ENCODE measurements at places on chromosomes 2 and 18. TPM values are rescaled to one million over a fixed set of nuclear protein-coding genes. Genes with fewer than 3 reads are reported as not detected.

DLX2 gene
- not detected for total RNA-seq

RND3 gene
- total RNA-seq: 26.9 TPM

EGR4 gene
- total RNA-seq: not detected

OTOF gene
- not detected for total RNA-seq

TLX2 gene
- total RNA-seq: not detected

CASP8 gene
- total RNA-seq: 3.7 TPM

FAM228A gene
- total RNA-seq: 0.11 TPM

ALKAL2 gene
- total RNA-seq: 1.1 TPM

L3MBTL4 gene
- 3.5 TPM for total RNA-seq

FAM124B gene
- total RNA-seq: 1.1 TPM

GRCh38 chr2:65026704-65027464 is 29.3 kb upstream of the CEP68 start:
- no peak for DNase-seq

DNA sequence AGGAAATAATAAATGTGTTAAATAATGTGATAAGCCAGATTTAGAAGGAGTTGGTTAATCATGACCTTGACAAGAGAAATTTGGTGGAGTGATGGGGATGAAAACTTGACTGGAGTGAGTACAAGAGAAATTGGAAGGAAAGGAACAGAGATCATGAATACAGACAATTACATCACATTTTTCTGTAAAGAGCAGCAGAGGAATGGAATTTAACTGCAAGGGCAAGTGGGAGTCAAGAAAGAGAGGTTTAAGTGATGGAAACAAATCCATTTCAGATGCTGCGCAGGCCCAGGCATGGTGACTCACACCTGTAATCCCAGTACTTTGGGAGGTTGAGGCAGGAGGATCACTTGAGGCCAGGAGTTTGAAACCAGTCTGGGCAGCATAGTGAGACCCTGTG is 46.7 kb downstream of the ICA1L start:
- no peak for DNase-seq

DNA sequence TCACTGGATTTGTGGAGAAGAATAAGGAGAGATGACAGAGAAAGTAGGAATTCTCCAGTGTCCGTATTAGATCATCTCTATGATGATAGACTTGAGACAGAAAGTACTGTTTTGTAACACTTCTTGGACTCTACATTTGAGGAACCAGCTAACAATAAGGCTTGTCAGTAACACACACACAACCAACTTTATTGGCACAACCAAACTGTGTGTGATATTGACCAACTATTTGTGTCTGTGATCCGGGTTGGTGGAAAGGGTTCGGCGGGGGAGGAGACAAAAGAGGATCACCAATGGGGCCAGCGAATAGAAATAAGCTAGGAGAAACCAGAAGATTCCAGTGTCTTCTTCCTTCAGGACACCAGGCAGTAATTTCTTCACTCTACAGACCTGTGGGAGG is 79.8 kb downstream of the MARCHF4 start:
- DNase-seq: no peak

DNA sequence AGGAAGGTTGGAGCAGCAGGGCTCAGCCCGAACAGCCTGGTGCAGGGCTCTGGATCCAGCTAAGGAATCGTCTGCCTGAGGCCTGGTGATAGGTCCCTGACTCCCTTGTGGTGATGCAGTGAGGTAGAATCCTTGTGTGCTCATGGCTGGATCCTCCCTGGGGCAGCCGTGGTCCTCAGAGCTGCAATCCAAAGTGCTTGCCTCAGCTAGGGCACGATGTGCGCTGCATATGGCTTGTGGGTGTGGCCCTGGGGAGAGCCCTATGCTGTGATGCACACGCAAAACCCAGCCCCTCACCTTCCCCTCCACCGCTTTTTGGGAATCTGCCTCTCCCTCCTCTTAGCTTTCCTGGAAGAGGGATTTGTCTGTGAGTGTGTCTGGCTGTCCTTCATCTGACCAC is 142.2 kb downstream of the DYSF start:
- no peak for DNase-seq

DNA sequence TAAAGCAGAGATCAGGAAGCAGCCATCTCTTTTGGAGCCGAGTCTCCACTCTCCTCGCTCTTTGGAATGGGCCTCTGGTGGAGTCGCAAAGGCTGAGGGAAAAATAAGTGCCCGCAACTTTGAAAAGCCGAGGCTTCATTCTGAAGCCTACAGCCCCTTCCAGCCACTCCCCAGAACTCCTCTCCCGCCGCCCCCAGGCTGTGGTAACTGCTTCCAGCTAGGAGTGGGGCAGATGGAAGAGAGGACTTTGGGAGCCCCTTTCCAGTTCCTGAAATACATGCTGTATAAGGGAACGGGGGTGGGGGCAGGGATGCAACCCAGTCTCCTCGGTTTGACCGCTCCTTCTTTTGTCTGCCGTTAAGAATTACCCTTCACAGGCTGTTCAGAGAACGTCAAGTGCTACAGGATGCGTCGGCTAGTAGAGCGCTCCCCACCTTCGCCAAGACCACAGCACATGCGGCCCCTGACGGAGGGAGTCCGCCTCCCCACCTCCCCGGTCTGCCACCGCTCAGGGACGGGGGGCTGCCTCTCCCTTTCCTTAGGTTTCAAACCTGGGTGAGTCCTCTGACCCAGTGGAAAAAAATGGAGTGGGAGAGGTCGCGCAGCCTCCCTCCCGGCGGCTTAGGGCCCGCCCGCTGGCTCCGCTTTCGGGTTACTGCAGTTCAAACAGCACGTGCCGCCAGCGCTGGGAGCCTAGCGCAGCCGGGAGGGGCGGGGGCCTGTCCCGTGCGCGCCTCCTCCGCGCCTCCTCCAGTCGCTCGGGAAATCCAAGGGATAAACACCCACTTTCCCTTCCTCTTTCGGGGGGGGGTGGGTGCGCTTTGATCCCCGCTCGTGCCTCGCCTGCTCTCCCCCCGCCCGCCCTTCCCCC is 4.9 kb downstream of the CYP26B1 start:
- peak; percentile 81 for DNase-seq

GRCh38 chr2:29920631-29921559 is 491 bp downstream of the ALK start:
- DNase-seq: no peak

GRCh38 chr18:8707556-8708300 is 2.4 kb downstream of the MTCL1 start:
- no peak for DNase-seq

- DNase-seq: no peak
Measured at GRCh38 chr18:12599543-12599942, 58.4 kb downstream of the SPIRE1 start.

DNA sequence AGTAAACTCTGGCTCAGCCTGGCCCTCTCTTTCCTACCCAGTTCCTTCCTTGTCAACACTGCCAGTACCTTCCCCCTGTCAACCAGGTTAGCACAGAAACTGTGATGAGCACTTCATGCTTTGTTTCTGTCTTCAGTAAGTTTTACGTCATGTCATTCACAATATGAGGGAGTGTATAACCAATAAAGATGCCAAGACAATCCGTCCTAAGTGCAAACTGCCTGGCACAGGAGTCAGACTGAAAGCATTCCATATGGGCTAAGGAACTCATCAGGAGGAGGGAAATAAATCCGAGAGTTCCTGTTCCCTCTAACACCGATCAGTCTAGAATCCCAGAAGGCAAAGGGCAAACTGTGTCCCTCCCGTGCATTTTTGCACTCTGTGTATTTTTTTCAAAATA is 507.2 kb downstream of the CMPK2 start:
- DNase-seq: no peak

GRCh38 chr2:203394519-203395227 is 66.5 kb downstream of the ABI2 start:
- DNase-seq: no peak

GRCh38 chr2:54677476-54678265 is 45.8 kb upstream of the EML6 start:
- DNase-seq: no peak

- DNase-seq: no peak
Measured at GRCh38 chr2:196066291-196067087, 2.1 kb downstream of the DNAH7 start.

GRCh38 chr2:54755641-54756326 is 32.3 kb downstream of the EML6 start:
- no peak for DNase-seq

GRCh38 chr18:28161608-28162599 is 15.0 kb downstream of the CDH2 start:
- no peak for DNase-seq

DNA sequence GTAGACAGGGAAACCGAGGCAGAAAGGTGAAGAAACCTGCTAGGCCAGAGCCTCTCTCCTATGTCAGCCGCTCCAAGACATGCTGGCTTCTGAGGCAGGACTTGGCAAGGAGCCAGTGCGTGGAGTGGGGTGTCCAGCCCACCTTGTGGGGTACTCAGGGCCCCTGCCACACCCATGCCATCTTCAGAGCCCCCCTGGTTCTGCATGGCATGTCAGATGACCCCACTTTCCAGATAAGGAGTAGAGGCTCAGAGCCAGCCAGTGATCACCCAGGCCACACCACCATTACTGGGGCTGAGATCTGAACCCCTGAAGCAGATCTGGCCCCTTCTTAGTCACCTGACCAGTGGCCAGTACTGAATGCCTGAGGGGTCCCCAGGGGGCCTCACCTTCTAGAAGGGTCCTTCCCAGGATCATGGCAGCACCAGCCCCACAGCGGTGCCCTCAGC is 14.7 kb downstream of the CROCC2 start:
- DNase-seq: peak; percentile 12

DNA sequence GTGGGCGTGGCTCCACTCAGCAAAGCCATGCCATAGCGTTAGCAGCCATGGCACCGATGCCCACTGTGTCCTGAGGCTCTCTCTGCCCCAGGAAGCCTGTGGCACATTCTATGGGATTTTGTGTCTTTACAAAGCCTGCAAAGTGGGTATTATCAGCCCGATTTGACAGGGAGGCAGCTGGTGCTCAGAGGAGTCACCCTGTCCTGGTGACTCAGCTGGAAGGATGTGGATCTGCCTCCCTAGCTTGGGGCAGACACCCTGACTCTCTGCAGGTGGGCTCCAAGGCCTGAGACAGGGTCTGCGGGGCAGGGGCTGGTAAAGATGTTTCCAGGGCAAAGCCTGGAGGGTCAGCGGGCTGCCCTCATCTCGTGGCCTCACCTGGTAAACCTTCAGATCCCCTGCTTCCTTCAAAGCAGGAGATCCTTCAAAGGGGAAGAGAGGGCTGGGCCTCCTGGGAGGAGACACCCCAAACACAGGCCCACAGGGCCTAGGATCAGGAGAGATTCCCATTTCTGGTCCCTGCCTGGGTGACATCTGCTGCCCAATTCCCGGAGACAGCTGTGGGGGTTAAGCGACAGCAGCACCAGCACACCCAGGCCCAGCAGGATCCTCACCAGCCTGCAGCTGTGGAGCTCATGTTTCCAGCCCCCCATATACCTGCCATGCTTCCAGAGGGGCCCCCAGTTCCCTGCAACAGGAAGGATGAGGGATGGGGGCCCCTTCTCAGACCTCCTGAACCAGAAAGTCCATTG is 3.0 kb upstream of the ASB1 start:
- no peak for DNase-seq

DNA sequence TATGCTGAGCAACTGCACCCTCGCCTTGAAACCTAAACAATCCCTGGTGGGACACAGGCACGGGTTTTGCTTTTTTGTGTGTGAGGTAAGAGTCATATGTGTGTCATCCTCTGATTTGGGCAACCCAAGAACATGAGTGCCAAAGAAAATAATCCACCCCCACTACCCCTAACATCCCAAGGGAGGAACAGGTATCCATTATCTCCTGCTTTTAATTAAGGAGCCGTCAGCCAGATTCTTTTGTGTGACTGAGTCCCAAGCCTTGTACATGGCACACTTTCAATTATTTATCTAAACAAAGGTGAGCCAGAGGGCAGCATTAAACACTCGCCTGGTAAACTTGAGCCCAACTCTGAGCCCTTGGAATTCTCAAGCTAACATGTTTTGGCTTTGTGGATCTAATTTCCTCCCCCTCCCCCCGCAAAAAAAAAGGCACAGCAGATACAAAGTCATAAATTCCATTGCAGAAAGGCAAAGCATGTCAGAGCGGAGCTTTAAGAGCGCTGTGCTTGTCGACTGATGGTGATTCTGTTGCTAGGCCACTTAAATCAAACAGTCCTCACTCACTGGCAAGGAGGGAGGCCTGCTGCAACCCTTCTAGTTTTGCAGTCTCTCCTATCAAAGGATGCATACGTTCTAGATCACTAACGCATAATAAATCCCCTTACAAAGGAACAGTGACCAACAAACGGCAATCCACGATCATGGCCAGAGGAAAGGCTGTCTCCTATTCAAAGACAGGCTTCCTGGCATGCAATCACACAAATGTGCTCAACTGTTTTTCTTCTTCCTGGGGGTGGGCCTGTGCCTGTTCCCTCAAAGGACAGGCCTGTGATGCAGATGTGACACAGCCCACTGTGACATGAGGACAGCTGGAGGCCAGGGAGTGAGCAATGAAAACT is 143.5 kb upstream of the LMAN1 start:
- peak; percentile 30 for DNase-seq

- no peak for DNase-seq
Measured at GRCh38 chr2:14907014-14907612, 274.6 kb downstream of the LRATD1 start.

DNA sequence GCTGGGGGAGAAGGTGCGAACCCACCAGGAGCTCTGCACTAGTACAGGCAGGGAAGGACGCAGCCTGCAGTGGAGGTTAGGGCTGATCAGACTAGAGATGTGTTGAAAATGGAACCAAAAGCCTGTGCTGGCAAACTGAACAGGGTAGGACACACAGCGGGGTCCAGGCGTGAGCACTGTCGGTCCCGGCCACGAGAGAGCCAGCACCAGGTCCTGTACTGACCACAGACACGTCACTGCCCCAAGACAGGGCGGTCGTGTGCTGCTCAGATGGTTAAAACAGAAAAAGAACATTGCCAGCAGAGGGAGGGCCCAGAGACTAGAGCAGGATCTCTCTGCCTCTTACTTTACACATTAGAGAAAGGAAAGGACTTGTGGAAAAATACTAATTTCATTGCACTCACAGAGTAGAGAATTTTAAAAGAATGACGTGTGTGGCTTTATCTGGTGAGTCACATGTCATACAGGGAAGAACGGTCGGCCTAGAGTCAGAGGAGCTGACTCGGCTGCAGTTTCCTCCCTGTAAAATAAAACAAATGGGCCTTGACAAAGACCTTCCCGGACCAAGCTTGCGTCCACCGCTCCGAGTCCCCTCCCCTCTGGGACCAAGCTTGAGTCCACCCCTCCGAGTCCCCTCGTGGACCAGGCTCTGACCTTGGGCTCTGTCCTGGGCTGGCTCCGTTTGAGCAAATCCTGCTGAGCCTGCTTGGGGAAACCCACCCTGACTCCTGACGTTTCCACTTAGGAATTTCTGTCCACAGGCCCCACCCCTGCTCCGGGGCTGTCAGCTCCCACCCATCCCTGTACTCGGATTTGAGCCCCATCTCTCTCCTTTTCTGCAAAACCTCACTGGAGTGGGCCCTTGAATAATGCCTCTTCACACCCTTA is 16.7 kb upstream of the ADI1 start:
- peak; percentile 65 for DNase-seq
